Stimulated activated CD8-positive, alpha-beta memory T cell treated with anti-CD3 and anti-CD28 coated beads, Interleukin-4, amount 100 ng/mL, for 1 hour (primary cell): ENCODE measurements at places on chromosomes 5 and 9.

DNA sequence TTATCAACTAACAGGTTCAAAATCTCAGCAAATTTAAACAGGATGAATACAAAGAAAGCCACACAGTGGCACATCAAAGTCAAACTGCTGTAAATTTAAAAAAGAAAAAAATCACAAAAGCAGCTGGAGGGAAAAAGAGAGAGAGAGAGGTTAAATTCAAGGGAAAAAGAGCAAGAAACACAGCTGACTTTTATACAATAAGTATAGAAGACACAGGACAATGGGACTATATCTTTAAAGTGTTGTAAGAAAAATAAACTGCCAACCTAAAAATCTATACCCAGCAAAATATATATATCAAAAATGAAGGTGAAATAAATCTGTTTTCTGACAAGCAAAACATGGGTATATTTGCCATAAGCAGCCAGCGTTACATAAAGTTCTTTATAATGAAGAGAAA, 261.5 kb downstream of the TLE1 start:
- DNase-seq = no peak

GRCh38 chr5:170651604-170652277, 131.8 kb upstream of the GABRP start:
- DNase-seq = no peak

DNA sequence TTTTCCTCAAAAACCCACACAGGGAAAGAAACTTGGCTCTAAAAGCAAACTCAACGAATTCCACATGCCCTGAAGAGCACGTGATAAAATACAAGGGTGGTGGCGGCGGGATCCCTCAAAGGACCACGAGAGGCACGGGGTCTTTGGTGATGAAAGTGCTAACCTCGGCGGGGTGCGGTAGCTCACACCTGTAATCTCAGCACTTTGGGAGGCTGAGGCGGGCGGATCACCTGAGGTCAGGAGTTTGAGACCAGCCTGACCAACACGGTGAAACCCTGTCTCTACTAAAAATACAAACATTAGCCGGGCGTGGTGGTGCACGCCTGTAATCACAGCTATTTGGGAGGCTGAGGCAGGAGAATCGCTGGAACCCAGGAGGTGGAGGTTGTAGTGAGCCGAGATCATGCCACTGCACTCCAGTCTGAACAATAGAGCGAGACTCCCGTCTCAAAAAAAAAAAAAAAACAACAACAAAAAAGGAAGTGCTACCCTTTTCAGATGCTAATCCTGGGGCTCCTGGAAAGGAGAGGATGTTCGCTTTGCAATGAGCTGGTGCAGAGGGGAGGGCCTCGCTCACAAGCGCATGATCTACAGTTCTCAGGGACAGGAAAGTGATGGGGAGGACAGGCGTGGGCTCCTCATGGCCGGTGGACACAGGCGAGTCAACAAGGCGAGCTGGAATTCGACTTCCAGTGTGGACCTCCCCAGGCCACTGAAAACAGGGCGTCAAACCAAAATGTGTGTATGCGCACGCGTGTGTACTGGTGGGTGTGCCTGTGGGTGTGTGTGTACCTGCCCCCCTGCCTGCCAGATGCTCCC, 54.1 kb downstream of the USP20 start:
- no peak for DNase-seq

DNA sequence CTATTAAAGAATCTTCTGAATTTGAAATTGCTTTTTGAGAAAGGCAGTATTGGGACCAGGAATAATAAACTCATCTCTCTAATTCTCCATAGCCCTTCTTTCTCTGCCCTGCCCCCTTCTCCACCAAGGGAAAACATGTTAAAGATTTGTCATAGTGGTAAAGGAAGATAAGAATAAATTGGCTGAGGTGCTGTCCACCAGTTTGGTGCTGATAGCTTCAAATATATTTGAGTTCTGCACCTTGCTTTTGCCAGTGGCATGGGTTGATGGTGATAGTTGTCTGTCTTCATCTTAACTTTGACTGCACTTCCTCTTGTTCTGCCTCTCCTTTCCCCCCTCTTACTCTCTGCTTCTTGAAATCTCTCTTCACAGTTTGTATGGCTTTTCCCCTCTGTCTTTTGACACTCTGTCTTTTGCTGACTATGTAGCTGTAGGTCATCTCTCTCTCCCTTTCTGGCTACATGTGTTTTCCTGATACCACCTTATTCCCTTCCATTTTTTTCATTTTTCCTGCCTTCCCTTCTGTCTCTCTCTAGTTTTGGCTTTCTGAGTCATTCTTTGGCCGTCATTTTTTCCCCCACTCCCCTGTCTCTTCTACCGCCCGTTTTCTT, 56.6 kb downstream of the NDUFS4 start:
- DNase-seq = no peak

DNA sequence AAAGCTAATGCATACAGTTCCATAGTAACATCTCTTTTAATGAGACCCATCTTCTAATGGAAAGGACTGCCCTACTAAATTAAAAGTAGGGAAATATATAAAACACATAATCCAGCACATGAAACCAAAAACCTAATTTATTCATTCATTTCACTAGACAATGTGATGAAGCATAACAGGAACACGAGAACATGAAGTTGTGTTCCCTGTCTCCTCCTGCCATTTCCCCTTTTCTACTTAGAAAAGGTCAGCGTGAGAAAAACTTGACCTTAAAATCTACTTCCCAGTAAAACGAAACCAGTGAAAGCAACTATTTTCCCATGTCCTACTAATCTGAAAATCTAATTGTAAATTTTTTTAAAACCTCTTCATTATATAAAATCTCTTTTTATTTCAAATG, 847.5 kb downstream of the TLE1 start:
- DNase-seq = no peak

GRCh38 chr9:134962973-134963364, 45.3 kb upstream of the FCN1 start:
- no peak for DNase-seq

DNA sequence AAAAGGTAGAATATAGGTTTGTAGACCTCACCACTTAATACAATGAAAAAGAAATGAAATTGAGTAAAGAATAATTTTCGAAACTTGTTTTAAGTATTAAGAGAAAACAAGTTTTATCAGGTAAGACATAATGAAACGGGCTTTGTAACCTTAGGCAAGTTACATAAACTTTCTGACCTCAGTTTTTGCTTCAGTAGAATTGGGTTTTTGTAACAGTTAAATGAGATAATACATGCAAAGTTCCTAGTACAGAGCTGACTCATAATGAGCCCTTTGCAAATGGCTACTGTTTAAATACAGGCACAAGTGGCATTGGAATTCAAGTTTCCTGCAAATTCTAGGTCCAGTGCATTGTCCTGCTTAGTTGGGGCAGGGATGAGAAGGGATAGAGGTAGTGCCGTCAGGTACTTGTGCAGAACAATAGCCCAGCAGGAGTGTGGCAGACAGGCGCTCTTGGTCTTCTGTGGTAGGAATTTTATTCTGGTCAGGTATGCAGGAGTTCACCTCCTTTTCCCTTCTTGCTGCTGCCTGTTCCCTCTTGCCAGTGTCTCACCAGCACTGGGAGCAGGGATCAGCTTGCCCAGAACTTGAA, 203.8 kb downstream of the PBX3 start:
- DNase-seq = no peak
